ENCODE measurements at places on chromosomes 6 and 20.

GRCh38 chr6:155980014-155980767 lies 524.6 kb upstream of the NOX3 start:
- DNase-seq, result no peak

DNA sequence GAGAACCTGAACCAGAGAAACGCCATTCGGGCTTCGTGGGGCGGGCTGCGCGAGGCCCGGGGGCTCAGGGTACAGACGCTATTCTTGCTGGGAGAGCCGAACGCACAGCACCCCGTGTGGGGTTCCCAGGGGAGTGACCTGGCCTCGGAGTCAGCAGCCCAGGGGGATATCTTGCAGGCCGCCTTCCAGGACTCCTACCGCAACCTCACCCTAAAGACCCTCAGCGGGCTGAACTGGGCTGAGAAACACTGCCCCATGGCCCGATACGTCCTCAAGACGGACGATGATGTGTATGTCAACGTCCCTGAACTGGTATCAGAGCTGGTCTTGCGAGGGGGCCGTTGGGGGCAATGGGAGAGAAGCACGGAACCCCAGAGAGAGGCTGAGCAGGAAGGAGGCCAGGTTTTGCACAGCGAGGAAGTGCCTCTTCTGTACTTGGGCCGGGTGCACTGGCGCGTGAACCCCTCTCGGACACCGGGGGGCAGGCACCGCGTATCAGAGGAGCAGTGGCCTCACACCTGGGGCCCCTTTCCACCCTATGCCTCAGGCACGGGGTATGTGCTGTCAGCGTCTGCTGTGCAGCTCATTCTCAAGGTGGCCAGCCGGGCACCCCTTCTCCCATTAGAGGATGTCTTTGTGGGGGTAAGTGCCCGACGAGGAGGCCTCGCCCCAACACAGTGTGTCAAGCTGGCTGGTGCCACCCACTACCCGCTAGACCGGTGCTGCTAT lies 904 bp downstream of the B3GALT4 start:
- DNase-seq, result no peak

DNA sequence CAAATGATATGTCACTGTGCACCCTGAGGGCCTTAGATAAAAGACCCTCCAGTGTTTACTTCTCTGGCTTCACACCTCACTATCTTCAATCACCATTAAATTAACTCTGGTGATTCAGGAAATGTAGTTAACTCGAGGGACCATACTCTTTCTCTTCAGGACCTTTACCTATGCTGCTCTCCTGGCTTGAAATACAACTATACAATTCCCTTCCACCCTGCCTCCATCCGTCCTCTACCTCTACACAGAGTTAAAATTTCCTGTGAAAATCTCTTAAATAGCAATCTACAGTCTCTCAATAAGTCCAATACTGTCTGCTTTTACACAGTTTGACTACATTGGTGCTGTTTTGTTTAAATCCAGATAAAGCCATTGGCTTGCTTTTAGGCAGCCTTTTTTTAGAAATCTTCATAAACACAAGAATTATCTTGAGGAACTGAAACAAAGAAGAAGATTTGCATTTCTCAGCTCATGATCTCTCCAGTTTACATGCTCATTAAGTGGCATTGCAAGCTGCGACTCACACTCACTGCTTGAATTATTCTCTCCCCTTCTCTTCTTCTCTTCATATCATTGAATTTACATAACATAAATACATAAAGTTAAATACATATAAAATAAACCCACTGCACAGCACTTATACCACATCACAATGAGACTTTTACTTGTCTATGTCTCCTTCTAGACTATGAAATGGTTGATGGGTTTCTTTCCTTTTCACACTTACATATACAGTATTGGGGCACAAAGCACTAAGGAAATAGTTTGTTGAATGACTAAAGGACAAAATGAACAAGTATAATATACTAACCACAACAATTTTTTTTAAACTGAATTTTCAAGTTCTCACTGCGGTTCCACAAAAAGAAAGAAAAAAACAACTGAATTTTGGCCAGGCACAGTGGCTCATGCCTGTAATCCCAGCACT lies 239.0 kb upstream of the KCNQ5 start:
- DNase-seq, result no peak

DNA sequence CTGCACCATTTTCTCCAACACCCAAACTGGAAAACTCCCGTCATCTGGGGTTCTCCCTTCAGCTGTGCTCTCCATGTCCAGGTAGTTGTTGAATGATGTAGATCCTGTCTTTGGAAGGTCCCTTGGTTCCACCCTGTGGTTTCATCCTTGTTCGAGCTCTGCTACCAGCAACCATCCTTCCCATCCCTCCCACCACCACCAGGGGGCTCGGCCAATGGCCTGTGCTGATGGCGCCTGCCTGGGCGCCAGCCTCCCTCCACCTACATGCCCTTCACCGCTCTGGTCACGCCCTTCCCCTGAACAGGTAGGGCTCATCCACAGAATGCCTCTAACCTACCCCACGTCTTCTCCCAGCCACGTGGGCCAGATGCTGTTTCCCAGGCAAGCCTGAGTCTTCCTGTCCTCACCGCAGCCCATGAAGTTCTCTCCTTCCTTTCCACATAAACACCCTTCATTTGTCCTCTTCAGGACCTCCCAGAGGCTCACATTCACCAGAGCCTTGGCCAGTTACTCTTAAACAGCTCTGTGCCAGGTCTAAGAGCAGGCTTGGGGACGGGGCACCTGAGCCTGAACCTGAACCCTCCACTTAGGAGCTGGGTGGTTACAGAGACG lies 75.1 kb upstream of the DUSP22 start:
- DNase-seq, result no peak

GRCh38 chr20:62368976-62369814 lies 2.1 kb upstream of the LAMA5 start:
- DNase-seq, result no peak

- no peak for DNase-seq
These were observed 121.3 kb downstream of the VEGFA start for GRCh38 chr6:43891072-43891870.

DNA sequence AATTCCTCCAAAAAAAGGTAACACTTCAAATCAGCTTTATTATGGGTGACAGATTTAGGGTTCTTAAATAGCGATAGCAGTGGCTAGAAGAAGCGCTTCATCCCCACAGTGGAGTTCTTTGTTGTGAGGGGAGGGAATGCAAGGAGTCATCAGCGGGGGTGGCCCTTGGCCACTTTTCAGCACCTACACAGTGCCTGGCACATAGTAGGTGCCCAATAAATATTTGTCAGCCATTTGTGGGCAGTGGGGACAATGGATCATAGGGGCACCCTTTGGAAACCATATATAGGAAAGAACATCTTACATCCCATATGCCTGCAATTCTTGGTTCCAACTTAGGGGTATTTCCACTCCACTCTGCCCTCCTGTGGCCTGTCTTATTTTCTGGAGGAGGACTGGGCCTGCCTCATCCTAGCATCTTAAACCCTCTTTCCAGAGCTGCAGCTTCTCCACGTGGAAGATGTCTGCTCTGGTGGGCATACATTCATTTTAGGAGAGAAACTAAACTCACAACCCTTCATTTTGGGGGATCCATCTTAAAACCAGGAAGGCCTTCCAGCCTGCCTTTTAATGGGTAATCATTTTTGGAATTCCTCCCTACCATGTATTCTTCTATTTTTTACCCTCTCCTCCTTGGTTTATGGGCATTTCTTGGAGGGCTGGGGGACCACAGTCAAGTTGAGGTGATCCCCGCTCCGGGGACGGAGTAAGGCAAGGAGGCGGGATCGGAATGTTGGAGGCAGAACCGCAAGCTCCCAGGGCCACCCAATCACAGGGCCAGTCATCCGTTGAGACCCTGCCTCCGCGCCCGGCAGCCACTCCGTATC lies 2.6 kb upstream of the GPSM3 start:
- DNase-seq, result no peak

- peak; percentile 58 for DNase-seq
These were observed 1.6 kb downstream of the MARCKS start for GRCh38 chr6:113858480-113859348.

GRCh38 chr6:21986703-21987102 lies 310.1 kb downstream of the PRL start:
- DNase-seq, result no peak

GRCh38 chr6:155041741-155042279 lies 46.7 kb downstream of the TIAM2 start:
- DNase-seq, result no peak

DNA sequence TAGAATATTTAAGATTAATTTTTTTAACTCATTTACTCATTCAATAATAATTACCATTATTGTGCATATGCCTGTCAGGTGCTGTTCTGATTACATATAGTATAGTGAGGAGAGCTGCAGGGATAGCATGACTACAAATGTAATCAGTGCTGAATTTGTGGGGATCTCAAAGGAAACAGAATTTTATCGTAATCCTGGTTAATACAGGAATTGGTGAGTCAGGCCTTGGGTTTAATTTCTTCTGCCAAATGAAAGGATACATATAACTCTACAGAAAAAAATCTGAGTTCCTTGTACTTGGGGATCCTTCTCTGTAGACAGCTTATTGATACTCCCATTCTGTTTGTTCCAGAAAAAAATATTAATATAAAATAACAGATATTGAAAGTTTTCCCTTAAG lies 297.2 kb downstream of the GJA1 start:
- DNase-seq, result no peak

DNA sequence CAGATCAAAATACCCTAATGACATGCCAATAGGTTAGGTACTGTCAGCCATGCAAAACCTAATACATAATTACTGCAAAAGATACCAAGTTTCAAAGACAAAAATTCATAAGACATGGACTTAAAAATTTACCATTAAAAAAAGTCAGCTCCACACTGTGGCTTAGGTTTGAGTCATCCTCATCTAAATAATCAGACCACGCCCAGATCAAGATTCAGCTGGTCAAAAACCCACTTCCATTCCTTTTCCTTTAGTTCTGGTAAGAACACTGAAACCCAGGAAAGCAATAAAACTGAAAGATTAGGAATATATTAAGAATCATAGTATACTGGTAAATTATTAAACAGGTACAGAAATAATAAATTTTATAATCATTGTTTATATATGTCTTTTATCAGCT lies 81.0 kb upstream of the ASF1A start:
- DNase-seq, result no peak

DNA sequence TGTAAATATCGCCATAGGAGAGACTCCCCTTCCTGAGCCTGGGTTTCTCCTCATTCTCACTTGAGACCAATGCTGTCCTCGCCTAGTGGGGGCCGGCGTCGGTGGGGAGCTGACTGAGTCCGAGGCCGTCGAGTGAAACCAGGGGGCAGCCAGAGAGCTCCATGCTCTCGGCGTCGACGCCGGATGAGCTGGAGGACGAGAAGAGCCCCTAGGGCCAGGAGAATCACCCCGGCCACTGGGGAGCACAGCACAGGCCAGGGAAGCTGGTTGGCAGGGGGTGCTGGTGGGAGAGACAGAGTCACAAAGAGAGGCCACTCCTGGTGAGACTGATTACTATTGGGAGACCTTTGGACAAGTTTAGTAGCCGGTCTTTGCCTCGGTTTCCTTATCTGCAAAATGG lies 6.4 kb upstream of the GPSM3 start:
- no peak for DNase-seq

DNA sequence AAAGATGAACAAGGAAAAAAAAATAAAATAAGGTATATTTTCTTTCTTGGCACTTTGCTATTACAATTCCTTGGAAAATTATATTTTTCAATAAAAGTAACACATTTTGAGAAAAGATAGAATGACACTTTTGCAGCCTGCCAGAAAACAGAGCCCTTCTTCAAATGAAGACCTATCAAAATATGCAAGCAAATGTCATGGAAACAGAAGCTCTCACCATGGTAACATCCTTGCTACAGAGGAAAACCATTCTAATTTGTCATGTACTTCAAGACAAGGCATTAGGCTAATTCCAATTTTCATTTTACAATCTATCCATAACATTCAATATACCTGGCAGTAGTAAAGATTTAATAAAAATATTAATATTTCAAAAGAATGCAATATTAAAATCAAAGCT lies 177.9 kb downstream of the RNGTT start:
- no peak for DNase-seq

DNA sequence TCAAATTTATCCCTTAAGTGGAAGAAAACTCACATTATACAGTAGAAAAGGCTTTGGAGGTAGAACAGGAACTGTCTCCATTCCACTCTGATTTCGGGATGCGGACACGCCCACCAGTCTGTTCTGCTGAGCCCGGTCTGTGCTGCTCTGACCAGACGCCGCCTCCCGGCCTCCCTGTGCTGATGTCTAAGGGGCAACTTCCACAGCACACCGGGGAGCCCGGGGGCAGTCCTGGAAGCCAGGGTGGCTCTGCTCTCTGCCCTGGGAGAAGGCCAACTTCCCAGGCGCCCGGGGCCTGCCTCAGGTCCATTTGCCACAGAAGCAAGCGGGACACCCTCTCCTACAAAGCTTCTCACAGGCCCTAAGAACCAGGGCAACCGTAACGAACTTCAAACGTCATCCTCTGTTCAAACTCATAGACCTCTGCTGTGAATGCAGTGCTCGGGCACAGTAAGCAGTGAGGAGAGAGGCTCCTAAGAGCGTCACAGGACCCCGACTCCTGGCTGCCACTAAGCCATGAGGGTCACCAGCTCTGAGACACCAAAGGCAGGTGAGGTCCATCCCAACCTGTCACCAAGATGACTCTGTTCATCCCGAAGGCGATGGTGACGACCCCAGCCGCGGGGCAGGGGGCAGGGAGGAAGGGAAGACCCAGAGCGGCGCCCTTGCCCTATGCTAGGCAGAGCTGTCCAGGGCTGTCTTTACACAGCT lies 5.6 kb downstream of the TAF4 start:
- no peak for DNase-seq

All from activated naive CD8-positive, alpha-beta T cell treated with anti-CD3 and anti-CD28 coated beads, Interleukin-2, amount 50 U/mL, for 16 hours (primary cell).